T-helper 17 cell (primary cell): ENCODE measurements at places on chromosomes 6 and 20.

- no peak for DNase-seq
These were observed 57.4 kb upstream of the FOXC1 start for GRCh38 chr6:1552296-1552761.

- DNase-seq, result no peak
These were observed 117.4 kb upstream of the HDGFL1 start for GRCh38 chr6:22451962-22452361.

- no peak for DNase-seq
These were observed 243.1 kb upstream of the PREP start for GRCh38 chr6:105645958-105646357.

DNA sequence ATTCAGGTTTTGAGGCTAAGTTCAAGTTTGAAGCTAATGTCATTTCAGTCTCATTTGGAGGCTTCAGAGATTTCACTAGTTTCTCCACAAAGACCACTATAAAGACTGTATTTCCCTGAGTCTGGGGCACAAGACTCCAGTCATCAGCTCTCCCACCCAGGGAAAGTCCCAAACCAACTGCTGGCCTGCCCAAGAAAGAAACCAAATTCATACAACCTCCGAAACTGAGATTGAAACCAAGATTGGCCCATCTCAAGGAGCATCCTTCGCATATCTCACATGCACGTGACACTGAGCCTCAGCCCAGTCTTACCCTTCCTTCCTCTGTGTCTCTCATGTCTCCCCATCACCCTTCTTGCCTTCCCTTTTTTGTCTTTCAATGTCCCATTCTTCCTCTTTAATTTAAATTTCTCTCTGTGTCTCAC is 3.5 kb upstream of the LTA start:
- peak; percentile 50 for DNase-seq

DNA sequence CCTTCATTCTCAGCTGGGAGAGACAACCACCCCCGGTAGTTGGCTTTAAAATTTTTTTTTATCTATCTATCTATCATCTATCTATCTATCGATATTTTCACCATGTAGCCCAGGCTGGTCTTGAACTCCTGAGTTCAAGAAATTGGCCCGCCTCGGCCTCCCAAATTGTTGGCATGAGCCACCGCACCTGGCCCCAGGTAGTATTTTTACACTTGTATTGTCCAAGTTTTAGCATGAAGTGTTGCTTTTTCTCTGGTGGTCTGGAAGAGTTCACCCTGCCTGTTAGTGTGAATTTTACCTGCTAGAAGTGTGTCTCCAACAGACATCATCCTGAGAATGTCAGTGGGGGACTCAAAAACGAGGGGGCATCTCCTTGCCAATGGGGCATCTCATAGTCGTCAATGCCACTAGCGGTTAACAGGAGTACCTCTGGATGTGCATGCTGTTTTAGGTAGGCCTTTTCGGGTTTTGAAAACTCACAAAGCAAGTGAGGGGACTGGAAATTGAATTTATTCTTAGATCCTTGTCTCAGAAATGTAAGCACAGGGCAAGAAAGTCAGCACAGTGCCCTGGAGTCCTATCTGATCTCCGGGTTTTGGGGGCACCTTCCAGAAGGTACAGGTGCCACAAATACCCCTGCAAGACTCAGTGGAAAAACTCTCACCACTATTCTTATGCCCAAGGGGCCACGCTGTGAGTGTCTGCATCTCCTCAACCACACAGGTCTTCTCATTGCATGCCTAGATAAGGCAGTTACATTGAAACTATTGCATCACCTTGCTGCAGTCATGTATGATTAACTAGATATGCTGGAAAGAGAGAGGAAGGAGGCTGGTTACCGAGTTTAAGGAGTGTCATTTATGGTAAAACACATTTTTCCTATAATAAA is 37.1 kb downstream of the TNFAIP3 start:
- no peak for DNase-seq

- peak; percentile 46 for DNase-seq
These were observed 31.6 kb upstream of the NOTCH4 start for GRCh38 chr6:32255199-32256153.

DNA sequence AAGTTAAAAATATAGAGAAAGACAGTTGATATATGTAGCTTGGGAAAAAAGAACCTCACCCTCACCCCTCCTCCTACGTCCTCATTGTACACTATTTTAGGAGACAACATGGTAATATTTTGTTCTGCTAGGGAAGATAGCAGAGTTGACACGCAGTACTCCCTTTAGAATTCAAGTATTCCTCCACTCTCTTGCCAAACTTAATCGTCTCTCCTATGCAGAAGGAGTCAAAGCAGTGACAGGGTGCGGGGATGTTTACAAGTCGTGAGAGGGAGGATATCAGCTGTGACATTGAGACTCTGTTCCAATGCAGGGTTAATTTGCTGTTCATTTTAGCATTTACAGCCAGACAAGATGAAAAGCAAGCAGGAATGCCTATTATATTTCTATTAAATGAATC is 97.5 kb downstream of the SOBP start:
- no peak for DNase-seq

GRCh38 chr6:24504649-24505586 is 10.1 kb downstream of the ALDH5A1 start:
- DNase-seq, result no peak

DNA sequence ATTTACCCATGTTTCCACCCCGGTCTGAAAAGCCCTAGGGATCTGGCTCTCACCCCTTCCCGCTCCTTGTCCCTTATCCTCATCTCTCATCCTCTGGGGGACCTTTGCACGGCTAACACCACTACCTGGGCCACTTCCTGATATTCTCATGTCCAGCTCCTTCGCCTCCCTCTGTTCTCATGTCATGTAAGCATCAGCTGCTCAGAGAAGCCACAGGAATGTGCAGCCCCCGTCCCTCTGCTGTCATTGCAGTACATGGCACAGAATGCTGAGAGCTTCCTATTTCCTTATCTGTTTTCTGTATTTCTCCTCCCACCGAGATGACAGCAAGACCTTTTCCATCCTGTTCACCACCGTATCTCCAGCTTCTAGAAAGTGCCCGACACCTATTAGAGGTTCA is 102.4 kb downstream of the MTHFD1L start:
- DNase-seq, result no peak

DNA sequence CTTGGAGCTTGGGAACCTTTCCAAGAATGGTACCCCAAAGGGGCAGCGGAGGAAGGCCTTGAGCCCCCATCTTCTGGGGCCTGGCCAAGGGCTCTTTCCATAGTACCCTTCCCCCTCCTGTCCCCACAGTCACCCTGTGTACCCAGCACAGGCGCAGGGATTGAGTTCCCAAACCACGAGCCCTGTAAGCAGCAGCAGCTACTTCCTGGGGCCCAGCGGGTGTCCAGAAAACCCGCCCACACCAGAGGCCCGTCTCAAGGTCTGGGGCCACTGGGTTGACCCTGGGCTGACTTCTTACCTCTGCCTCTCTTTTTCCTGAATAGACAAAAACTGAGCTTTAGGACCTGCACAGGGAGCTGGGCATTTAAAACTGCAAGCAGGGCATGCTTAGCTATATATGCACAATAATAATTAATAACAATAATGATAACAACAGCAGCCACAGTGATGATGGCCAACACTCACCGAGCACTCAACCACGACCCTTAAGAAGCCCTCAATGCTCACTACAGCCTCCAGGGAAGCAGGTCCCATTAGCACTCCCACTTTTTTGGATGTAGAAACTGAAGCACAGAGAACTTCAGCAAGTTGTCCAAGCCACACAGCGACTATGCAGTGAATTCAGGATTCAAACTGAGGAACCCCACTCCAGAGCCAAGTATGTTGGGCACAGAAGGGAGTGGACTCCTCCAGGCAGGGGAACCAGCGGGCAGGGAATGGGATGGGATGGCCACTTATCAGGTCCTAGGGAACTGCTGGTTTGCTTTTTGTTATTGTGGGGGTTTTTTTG is 14.5 kb downstream of the NOL4L start:
- DNase-seq, result no peak
